ENCODE measurements at places on chromosomes 5 and 9.

- DNase-seq: no peak
Observed at GRCh38 chr5:58746321-58746720, 163.4 kb downstream of the RAB3C start.

DNA sequence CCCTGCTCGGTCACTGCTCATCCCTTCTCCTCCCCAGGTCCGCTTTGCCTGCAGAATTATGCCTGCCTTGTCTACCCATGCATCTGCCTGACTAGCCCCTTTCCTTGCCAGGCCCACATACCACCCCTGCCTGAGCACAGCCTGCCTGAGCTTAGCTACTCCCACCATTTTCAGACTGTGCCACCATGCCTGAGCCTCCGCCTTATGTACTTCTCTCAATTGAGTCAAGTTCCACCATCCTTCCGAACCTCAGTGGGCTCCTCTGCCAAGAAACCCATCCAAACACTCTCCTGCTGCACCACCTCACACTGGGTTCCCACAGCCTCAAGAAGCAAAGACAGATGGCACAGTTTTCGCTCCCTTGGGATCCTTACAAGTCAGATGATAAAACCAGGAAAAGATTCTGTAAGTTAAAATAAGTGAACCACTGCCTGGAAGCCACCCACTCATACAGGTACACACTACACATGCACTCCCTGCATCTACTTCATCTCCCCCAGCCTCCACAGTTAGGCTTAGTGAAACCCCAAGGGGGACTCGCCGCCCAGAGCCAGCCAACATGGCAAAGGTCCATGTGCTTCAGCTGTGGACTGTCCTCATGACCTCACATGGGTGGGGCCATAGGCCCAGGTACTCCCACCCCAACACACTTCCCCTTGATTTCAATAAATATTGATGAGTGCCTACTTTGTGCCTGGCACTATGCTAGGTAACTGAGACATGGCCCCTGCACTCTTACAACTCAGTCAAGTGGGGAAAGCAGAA lies 23.1 kb downstream of the P4HA2 start:
- no peak for DNase-seq

DNA sequence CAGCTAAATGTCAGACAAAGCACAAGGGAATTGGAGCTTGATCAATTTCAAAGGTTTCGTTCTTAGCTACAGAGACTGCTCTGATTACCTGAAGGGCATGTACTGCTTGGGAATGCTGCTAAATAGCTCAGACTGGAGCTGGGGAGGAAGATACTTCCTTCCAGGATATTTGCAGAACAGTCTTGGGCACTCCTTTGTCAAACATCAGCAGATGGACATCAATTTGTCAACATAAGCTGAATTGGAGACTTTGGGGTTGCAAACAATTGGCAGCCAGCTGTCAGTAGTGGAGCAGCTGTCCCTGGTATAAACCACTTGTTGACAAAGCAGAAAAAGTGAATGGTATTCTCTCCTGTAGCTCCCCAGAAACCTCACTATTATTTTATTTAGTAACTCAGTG lies 182.0 kb downstream of the CCDC192 start:
- no peak for DNase-seq

GRCh38 chr9:83533296-83533695 lies 4.9 kb downstream of the FRMD3 start:
- no peak for DNase-seq

GRCh38 chr5:143657647-143658285 lies 154.2 kb upstream of the HMHB1 start:
- DNase-seq: no peak

DNA sequence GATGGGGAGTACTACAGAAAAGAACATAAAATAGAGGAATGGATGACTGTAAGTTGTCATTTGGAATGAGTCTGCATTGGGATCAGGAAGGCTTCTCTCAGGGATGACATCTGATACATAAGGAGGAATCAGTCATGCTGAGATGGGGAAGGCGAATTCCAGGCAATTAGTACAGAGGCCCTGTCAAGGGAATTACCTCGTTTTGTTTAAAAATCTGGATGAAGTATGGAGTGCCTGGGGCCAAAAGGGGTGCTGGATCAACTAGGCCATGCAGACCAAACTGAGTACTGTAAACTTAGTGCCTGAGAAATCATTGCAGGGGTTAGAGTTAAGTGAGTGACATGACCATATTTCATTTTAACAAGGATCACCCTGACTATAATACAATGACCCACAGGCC lies 30.5 kb downstream of the JAKMIP2 start:
- DNase-seq: no peak

- no peak for DNase-seq
Observed at GRCh38 chr5:151051931-151052608, 28.8 kb downstream of the TNIP1 start.

DNA sequence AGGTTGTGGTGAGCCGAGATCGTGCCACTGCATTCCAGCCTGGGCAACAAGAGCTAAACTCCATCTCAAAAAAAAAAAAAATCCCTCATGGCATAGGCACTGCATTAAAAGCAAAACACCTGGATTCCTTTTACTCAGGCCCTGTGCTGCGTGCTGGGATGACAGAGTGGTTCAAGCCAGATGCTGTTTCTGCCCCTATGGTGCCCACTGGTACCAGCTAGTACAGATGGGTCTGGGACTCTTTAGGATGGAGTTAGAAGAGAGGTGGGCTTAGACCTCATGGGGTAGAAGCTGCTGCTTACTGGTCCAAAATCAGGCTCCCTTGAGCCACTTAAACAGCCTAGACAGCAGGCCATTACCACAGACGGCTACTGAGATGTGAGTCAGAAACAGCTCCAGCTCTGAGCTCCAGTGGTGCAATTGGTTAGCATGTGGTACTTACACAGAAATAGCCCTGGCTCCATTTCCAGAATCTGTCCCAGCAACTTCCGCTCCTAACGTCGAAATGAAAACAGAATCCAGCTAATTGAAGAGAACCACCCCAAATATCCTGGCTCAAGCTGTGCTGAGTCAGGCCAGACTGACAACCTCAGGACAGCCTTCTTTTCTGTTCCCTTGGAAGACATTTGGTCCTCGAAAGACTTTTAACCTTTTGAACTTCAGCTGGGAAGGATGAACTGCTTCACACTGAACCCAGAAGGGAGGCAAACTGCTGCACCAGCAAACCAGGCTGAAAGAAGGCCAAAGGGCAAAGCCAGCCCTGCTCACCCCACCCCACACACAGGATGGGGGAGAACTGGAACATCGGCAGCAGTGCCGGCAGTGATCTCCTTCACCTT lies 15.5 kb downstream of the C5orf15 start:
- no peak for DNase-seq

DNA sequence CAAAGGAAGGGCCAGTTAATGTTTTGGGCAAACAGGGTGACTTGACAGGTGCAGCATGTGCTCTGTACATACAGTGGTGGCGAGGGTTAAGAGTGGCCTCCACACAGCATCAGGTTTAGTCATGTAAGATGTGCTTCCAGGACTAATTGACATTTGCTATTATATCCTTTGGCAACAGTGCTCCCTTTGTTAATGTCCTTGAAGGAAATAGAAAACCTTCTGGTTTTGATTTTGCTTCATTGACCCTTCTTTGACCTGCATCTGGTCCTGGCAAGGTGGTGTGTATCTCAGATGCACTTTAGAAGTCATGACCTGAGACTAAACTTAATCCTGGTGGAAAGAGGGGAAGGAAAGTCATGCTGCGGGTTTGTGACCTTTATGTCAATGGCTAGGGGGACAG lies 440.0 kb downstream of the ENC1 start:
- DNase-seq: no peak

GRCh38 chr5:178423901-178424809 lies 166.0 kb downstream of the COL23A1 start:
- DNase-seq: no peak

- no peak for DNase-seq
Observed at GRCh38 chr9:76020652-76021051, 130.2 kb downstream of the PCSK5 start.

- DNase-seq: no peak
Observed at GRCh38 chr9:99357575-99357974, 135.5 kb downstream of the SEC61B start.

DNA sequence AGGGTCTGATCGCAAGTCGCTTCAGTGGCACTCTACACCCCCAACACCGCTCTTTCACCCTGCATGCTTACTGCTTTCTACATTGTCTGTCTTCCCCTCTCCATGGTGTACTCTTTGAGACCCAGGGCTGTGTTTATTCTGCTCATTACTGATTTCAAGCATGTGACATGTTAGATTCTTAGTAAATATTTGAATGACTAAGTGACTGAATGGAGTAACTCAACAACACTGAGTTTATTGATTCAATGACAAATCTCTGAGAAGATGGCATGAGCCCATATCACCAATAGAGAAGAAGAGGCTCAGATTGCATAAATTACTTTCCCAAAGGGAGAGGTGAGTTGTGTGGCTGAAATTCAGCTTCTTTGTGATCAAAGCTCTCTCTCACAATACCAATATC lies 89.7 kb upstream of the OSMR start:
- DNase-seq: no peak

DNA sequence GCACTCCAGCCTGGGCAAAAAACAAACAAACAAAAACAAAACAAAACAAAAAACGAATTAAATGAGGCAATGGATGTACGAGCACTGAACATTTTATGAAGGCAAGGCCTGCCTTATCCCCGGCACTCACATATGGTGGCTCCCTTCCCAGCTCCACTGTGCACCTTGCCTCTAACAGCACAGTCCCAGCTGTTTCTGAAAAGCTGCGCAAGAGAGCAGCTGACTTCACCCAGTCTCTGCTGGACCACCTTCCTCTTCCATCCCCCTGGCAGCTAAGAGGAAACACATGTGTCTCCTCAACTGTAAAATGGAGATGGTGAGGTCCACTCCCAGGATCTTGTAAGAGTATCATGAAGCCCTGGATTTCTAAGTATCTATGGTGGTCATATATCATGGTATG lies 100.7 kb downstream of the KLF4 start:
- no peak for DNase-seq

- DNase-seq: no peak
Observed at GRCh38 chr5:72452515-72453245, 54.5 kb downstream of the ZNF366 start.

GRCh38 chr5:14212838-14213237 lies 69.7 kb downstream of the TRIO start:
- DNase-seq: no peak

- DNase-seq: no peak
Observed at GRCh38 chr9:133351908-133352634, 4.1 kb downstream of the RPL7A start.

DNA sequence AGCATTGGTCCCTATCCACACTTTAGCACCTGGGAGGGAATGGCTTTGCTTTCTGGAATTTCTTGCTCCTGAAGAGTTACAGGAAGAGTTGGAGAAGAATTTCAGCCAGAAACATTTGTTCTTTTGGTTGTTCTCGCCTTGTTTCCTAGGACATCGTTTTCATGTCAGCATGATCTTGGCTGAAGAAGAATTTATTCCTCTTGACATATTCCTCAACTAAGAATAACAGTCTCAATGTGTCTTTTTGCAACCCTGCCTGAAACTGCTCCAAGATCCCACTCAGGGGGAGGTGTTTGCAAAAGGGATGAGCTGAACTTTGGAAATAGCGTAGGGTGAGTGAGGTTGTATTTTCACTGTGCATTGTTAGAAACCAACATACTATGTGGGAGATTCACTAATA lies 26.1 kb downstream of the MAMDC2 start:
- DNase-seq: no peak

- no peak for DNase-seq
Observed at GRCh38 chr9:74803376-74804017, 84.2 kb downstream of the TRPM6 start.

DNA sequence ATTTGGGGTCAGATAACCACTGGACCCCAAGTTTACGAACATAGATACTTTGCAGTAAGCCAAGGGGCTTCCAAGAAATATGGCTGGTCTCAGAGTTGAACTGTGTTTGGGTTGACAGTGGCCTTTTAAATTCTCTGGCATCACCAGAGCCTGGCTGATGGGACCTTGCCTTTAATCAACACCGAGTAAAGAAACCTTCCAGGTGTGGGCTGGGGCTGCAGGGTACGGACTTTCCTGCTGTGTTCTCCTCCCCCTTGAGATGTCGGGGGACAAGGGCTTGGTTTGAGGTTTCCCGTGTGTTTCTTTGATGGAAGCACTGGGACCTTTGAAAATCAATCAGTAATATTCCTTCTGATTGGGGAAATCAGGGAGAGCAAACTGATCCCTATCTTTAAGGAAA lies 140.1 kb downstream of the MTX3 start:
- DNase-seq: no peak

GRCh38 chr9:37035648-37036370 lies 1.7 kb upstream of the PAX5 start:
- DNase-seq: no peak

- DNase-seq: no peak
Observed at GRCh38 chr5:52805615-52806014, 17.9 kb downstream of the ITGA1 start.

- no peak for DNase-seq
Observed at GRCh38 chr9:96555567-96556386, 63.9 kb downstream of the CDC14B start.

GRCh38 chr5:83914662-83915418 lies 194.2 kb upstream of the HAPLN1 start:
- DNase-seq: no peak

DNA sequence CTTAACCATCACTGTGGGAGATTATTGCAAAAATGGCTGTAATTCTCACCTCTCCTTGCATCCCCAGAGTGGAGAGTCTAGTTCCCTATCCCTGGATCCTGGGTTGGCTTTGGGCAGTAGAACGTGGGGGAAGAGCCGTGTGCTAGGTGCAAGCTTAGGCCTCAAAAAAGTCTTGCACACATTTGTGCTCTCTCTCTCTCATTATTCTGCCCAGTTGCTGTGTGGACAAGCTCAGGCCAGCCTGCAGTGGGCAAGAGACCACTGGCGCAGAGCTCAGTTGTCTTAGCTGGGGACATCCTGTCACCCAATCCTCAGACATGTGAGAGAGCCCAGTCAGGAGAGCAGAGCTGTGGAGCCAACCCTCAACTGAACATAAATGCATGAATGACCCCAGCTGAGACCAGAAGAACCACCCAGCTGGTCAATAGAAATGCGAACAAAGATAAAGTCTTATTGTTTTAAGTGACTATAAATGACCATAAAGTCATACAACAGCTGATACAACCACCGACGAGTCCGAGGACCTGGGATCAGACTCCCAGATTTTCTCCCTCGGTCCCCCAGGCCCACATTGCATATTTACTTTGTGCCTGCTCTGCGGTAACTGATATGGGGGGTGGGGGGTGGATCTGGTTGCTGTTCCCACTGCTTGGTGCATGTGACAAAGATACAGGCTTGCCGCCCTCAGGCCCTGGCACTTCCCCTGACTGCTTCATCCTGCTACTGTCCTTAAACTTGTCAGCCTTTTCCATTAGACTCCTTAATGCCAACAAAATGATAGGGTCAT lies 166.4 kb upstream of the MVB12B start:
- DNase-seq: no peak

GRCh38 chr5:69042500-69042899 lies 51.3 kb upstream of the SLC30A5 start:
- DNase-seq: no peak

GRCh38 chr9:37621273-37622121 lies 29.1 kb upstream of the TOMM5 start:
- DNase-seq: no peak

DNA sequence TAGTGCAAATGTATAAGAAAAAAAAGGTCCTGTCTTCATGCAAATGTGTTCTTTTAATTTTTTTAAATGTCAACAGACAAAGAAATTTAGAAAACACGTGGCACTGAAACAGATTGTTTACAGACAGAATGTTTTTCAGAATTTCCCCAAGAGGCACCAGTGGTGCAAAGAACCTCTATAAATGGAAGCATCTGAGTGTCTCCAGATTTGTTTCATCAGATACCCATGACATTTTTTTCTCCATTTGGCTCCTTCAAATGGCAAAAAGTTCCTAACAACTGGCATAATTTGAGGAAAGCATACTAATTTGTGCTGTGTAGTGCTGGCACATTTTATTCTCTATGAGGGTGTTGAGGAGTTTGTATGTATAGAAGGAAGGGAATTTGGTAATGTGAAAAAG lies 15.0 kb downstream of the CCDC192 start:
- no peak for DNase-seq
